GM03348 (cell line): ENCODE measurements at places on chromosomes 12 and 14.

DNA sequence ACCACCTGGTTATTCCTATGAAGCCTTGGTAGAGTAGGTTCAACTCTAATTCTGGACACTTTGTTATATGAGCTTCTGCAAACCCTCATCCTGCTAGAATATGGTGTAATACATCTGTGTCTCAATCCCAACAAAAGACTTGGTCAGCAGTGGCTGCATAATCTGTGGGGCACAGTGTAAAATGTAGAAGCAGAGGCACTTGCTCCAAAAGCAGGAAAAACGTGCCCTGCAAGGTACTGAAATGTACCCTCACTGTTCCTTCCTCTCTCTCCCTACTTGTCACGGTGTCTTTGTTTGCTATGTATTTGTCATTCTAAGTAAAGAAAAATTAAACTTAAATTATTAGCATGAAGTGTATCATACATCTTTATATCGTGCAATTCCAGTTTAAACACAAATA, 267.9 kb downstream of the BCL11B start:
- no peak for DNase-seq

GRCh38 chr12:52632656-52633055, 14.3 kb upstream of the KRT73 start:
- no peak for DNase-seq

- peak; percentile 79 for DNase-seq
These were observed 369.0 kb downstream of the DIO2 start for GRCh38 chr14:79842270-79842669.

DNA sequence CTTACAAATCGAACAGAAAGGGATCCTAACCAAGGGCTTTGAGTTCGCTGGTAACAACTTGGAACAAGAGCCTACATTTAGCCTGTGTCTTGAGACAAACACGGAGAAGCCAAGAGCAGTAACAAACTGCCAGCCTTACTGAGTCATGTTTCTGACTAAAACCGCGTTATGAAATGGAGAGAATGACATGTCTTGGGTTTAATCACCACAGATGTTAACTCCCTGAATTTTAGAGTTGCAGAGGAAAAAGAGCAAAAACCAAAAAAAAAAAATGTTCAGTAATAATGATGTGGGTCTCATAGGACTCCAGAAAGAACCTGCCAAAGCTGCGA, 1.0 kb downstream of the BLTP3B start:
- DNase-seq = peak; percentile 76

DNA sequence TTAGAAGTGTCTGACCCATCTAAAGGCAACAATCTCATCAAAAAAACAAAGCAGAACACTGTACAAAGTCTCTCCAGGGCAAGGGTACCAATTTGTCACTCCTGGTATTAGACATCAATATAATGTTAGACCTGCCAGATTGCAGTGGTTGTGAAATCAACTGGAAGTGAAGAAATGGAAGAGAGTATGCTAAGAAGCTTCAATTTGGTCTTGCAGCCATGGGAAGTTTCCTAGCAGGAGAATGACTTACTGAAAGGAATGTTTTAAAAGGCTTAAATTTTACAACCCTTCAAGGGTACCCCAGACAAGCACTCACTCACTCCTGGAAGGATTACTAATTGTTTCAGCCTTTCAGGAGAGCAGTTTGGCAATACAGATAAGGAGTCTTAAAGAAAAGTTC, 18.9 kb downstream of the LLPH start:
- DNase-seq = no peak
